Left renal pelvis (tissue), 4 donors: ENCODE measurements at places on chromosomes 11 and 22. TPM values are rescaled to one million over a fixed set of nuclear protein-coding genes. Genes with fewer than 3 reads are reported as not detected.

DNA sequence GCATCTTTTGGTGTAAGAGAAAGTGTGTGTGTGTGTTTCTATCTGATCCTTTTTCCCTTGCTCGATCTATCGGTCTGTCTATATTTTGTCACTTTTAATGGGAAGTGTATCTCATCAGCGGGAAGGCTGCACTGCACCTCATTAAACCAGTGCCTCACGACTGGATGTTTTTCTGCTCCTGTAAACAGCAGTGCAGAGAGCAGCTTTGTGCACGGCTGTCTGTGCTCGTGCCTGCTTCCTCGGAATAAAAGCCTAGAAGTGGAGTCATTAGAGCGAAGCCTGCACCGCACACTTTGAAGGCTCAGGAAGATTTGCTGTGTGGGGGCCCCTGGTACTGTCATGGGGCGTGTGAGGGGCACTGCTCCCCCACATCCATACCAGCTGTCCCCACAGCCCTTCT is 27.0 kb upstream of the PARVG start:
- DNase-seq = no peak

- no peak for DNase-seq
These were observed 17.9 kb downstream of the KDELR3 start for GRCh38 chr22:38485783-38486182.

DNA sequence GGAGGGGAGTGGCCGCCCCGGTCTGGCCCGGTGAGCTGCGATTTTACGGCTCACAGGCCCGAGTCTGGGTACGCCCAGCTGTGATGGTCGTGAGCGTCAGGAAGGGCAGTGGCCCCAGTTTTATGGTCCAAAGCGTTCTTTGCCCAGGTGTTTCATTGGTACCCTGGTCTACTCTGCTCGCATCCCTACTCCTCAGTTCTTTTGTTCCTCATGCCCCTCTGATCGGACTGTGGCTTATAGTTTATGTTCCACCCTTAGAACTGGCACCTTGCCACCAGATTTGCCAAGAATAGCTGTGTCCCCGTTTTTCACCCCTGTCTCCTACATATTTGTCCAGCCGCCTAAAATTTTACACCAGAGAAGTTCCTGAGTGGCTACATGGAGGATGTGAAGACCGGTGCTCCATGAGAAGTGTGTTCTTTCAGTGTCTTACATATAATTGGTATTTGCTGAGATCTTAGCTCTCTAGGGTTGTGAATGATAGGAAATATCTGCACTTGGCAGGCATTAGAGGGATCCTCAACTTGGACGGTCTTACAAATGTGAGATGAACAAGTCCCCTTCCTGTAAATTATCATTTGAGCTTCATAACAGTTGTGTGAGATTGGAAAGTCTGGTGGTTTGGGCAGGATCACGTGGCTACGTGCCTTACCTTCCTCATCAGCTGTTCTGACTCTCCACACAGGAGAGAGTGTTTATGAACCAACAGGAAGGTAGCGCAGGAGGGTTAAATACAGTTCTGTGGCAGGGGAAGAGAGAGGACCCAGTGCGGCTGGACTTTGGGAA is 1.1 kb downstream of the PANX1 start:
- DNase-seq = no peak

Gene PGA5
- polyA plus RNA-seq = 0.21 TPM

GRCh38 chr11:119373921-119374631 is 7.4 kb downstream of the USP2 start:
- DNase-seq = no peak

Gene EMID1
- polyA plus RNA-seq = 7.7 TPM

GRCh38 chr11:57644748-57645688 is 4.7 kb downstream of the YPEL4 start:
- DNase-seq = no peak

GRCh38 chr22:50030297-50031188 is 18.0 kb upstream of the IL17REL start:
- DNase-seq = no peak

DNA sequence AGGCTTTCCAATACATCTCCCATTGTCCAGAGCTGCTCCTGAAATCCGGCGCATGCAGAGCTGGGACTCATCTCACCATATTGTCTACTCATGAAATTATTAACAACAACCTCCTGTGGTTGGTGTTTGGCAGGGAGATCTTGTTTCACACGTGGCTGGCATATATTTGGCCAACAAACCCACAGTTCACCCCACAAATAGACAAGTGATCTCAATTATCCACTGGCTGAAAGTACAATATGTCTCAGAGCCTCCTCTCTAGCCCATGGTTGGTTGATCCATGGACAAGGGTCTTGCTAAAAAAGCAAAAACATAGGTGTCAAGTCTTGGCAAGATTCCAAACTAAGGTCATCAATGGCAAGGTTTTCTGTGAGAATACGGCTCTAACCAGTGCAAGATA is 386.9 kb downstream of the ETS1 start:
- DNase-seq = no peak

DNA sequence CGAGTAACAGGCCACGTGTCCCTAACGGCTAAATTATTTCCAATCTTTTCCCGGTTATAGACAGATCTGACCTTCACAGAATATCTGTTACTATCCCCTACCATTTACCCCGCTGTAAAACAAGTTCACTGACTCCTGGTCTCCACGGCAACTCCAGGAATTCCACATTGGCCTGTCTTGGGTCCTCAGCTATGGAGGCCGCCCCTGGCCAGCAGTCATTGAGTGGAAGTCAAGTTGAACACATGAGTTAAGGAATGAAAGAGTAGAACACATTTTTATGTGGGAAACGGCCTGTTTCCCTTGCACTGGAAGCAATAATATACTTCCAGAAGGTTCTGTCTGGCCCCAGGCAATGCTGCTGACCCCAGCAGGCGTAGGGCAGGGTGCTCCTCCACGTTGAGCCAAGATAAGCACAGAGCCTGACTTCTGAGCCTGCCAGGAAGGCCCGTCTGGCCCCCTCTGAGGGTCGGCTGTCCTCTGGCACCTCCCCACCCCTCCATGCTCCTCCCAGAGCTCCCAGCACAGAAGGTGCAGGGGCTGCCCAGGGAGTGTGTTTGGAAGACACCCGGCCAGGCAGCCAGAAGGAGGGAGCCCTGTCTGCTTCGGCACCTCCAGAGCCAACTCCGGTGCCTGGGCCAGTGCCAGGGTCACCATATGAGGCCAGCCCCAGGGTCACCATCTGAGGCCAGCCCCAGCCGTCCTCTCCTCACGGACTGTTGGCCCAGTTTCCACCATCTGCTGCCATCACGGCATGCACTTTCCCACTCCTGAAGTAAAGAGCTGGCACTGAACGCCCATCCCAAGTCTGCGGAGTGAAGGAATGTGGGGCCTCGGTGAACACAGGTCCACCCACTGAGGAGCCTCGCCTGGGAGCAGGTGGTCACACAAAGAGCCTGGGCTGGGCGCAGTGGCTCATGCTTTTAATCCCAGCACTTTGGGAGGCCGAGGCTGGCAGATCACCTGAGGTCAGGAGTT is 813.2 kb downstream of the BRD1 start:
- no peak for DNase-seq

Gene PTS
- 59.4 TPM for polyA plus RNA-seq

DNA sequence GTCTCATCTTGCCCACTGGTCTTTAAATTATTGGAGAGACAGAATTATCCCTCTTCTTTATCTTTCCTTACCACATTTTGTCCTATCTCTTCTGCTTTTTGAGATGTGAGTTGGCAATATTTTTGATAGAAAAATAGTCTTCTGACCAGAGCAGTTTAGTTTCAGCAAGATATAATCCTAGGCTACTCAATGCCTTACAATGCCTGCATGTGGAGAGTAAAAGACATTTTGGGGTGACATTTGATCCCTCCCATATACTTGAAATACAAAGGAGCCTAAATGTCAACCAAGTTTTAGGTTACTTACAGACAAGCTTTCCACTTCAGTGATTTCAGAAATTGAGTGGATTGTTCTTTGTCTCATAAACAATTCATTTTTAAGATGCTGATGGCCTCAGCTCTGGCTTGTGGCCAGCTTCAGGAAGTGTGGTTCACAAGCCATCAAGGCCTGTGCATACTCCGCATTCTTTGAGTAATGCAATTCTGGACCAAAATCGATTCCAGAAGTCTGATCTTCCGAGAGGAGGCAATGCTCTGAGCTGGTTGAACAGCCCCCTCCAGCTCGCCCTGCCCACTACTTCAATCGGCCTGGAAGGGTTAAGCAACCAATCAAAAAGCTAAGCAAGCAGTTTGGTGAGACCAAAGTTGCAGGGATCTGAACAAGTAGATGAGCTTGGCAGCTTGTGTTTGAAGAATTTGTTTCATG is 274.4 kb downstream of the BLID start:
- no peak for DNase-seq

DNA sequence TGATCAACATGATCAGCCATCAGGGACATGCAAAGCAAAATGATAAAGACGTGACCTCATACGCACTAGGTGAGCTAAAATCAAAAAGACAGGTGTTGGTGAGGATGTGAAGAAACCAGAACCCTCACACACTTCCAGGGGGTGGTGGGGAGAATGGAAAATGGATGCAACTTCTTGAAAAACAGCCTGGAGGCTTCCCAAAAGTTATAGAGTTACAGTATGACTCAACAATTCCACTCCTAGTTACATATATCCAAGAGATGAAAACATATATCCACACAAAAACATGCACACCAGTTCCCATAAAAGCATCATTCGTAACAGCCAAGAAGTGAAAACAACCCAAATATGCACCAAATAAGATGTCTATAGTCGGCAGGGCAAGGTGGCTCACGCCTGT is 42.1 kb upstream of the APLNR start:
- no peak for DNase-seq

DNA sequence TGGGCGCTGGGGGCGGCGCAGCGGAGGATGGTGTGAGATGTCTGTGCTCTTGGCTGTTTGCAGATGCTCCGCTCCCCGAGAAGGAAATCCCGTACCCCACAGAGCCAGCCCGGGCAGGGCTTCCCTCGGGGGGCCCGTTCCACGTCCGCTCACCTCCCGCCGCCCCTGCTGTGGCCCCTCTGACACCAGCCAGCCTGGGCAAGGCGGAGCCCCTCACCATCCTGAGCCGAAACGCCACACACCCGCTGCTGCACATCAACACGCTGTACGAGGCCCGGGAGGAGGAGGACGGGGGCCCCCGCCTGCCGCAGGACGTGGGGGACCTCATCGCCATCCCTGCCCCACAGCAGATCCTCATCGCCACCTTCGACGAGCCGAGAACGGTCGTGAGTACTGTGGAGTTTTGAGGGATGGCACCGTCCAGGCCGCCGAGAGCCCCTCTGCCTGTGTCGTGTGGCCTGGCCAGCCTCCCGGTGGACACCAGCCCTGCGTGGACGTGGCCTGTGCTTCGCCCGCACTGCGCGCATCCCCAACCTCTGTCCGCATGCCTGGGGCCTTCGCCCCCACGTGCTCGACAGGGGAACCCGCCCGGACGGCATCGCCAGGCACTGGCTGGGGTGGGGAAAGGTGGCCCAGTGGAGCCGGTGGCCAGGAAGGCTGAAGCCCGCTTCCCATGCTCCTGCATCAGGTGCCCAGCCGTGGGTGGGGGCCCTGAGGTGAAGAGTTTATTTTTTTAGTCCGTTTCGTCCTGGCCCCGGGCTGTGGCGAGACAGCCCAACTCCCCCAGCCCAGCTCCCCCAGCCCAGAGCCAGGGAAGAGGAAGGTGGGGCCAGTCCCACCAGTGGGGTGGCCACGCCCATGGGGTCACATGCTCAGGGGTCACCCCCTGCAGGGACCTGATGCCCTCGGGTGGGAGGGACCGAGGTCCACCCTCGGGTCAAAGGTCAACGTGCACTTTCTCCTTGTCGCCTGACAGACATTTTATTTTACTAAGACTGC is 6.5 kb upstream of the TRABD start:
- no peak for DNase-seq

GRCh38 chr11:64563966-64564365 is 27.1 kb upstream of the SLC22A12 start:
- DNase-seq = no peak

GRCh38 chr11:65316227-65317024 is 1.8 kb downstream of the CDC42EP2 start:
- DNase-seq = no peak

GRCh38 chr11:86018249-86018648 is 50.6 kb downstream of the PICALM start:
- DNase-seq = no peak

DNA sequence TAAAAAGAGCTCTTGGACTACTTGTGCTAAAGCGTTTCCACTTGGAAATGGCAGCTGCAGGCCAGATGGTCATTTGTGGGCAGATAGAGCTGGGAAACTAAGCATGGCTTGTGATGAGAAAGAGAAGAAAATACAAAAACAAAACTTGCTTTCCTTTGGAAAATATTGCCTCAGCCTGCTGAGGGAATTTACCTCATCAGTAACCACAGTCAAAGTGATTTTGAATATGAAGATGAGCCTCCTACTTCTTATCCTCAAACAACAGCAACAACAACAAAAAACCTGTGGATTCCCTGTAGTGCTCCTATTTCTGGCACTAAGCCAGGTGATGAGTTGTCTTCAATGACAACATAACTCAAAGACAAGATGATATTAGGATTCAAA is 62.7 kb upstream of the FIBIN start:
- no peak for DNase-seq

DNA sequence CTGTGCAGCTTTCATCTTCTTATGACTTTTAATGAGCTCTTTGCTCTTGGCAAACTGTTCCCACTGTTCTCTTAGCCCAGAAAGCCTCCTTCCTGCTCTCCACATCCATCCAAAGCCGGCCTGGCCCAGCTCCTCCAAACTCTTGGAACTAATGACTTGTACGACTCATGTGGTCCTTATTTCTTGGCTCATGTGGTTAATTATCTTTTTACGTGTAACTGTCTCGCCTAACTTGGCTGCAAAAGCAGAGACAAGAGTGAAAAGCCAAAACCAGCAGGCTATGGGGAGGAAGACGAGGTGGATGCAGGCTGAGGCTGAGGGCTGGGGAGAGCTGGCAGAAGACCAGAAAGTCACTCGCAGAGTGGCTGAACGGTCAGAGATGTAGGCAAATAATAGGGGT is 5.5 kb downstream of the CSNK2A3 start:
- no peak for DNase-seq

GRCh38 chr11:22828373-22828772 is 1.2 kb downstream of the SVIP start:
- DNase-seq = no peak

- no peak for DNase-seq
These were observed 4.7 kb downstream of the PYGM start for GRCh38 chr11:64754919-64755662.

- DNase-seq = no peak
These were observed at the start of gene OR56B1 for GRCh38 chr11:5736396-5736795. TSS of gene OR56B1 (plus strand) at chr11:5736448. CDS start at chr11:5736517, 69 bp downstream.

DNA sequence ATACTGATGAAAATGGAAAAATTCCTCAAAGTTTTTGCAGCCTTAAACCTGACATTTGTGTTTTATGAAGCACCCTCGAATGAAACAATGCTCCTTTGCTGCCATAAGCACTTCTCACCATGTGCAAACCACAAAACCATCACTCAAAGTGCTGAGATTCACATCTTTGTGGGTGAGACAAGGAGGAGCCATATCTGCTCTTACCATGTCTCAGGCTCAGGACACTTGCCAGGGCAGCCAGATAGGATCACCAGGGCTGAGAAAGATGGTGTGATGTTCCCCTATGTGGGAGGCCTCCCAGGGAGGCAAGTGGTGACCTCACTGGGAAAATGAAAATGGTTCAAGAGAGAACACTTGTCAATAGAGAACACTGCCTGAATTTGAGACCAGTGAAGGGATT is 120.4 kb downstream of the CCDC34 start:
- DNase-seq = no peak

- DNase-seq = peak; percentile 78
These were observed at the start of gene SUN2 for GRCh38 chr22:38755911-38756532. TSS of gene SUN2 (minus strand) at chr22:38755998. CDS start at chr22:38752628, 3,370 bp downstream.

- DNase-seq = peak; percentile 22
These were observed 1.1 kb upstream of the PITPNB start for GRCh38 chr22:27919942-27920755.

Gene DCDC1
- 0.97 TPM for polyA plus RNA-seq
